ENCODE measurements at places on chromosomes 11 and 22.

GRCh38 chr11:75276686-75277085, 36.1 kb downstream of the TPBGL start:
- no peak for DNase-seq

GRCh38 chr11:57260937-57261783, 24.1 kb upstream of the APLNR start:
- no peak for DNase-seq

DNA sequence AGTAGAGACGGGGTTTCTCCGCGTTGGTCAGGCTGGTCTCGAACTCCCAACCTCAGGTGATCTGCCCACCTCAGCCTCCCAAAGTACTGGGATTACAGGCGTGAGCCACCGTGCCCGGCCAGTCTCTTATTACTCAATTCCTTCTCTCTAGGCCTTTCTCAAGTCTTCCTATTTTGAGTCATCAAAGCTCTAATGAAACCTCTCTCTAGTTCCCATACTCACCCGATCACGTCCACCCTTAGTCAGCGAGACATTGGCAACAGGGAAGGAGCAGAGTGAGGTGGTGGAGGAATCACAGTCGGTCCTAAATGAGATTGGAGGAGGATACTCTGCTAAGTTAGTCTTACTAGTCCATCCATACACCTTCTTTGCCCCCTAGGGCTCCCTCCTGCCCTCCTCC, 5.0 kb downstream of the BSCL2 start:
- no peak for DNase-seq

GRCh38 chr11:57241353-57241972, 4.4 kb upstream of the APLNR start:
- DNase-seq = no peak

DNA sequence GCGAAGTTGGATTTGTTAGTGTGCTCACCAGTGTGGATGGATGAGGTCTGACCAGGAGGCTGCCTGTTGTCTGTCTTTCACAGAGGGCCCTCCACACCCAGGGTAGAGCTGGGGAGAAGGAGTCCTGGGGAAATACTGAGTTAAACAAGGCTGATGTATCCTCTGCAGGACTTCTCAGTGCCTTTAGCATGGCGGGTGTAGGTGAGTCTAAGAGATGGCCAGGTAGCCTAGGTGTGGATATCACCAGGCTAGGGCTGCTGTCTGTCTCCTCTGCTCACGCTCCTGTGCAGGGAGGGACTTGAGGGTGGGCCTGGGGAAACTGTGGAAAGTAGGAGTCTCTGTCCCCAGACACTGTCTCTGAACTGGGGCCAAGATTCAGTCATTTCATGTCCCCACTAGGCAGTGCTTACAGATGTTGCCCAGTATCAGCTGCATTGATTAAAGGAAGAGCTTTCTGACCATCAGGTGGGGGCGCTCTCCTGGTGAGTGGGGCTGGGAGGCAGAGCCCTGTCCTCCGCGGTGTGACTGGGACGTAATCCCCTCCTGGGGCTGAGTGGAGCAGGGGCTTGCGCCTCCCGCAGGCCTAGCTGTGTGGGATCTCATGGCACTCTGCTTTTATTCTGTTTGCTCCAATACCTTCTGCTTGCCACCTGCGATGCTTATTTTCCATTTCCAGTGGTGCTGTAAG, 35.5 kb upstream of the CCDC188 start:
- DNase-seq = no peak

GRCh38 chr11:3803726-3804495, 4.4 kb upstream of the PGAP2 start:
- DNase-seq = no peak

- no peak for DNase-seq
These were observed 10.0 kb upstream of the RELT start for GRCh38 chr11:73366265-73366610.

DNA sequence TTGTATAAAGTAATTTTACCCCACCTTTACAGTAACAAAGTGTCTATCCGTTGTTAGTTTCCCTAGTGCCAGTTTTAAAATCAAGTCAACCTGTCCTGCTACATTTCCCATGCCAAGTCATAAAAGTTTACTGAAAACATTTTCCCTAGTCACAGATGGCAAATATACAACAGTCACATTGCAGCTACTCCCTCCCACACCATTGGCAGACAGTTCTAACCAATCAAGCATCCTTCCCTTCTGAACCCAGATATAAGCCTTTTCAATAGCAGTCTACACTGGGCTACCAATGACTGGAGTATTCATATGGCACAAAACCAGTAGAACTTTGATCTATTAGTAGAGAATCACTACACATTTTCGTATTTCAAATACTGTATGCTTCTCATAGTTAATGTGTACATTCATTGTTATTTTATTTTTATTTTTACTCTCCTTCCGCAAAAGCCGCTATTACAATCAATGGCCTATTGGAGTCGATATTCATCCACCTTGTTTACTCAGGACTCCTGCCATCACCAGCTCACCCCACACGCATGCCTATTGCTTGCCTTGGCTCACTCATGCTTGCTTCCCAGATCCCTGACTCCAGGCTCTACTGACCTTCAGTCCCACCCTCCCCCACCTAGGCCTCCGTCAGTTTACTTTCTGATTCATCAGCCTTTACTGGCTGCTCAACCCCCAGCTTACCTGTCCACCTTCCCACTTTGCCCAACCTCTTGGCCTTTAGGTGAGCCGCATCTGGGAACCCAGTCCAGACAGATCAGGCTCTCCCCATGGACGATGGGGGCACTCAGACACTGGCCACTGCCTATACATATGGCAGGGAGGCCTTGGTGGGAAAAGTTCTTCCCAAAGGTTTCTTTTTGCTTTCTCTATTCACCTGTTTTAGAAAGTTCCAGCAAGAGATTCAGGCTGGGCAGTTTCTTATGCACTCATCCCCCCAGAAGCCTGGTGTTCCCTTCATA, 408.4 kb downstream of the SOX6 start:
- DNase-seq = no peak

- no peak for DNase-seq
These were observed 20.3 kb downstream of the STK33 start for GRCh38 chr11:8573777-8574176.

DNA sequence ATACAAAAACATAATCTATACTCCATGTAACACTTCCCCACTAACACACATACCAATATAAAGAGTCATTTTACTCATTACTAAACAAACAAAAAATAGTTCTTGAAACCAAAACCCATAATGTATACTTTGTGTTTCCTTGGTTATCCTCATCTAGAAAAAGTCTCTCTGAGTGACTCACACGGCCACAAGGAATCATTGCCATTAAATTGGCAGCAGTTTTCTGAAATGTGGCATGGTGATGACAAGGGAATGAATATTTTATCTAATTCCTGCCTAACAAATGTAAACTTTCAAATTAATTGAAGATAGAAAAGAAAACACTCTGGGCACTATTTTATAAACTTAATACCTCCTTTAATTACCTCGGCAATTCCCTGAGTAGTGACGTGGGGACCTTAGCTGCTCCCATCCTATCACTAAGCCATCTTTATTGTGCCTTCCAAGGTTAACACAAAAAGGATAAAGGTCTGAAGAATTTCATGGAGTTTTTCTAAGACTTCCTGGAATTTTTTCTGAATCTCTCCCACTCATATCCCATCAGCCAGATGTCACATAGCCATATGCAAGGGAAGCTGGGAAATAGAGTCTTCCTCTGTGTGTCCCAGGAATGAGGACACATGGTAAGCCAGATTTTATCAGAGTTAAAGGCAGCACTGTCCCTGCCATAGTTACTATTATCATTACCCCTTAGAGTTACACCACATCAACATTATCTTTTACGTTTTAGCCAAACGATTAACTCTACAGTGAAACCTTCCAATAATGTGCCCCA, 857.2 kb upstream of the TENM4 start:
- DNase-seq = peak; percentile 22

DNA sequence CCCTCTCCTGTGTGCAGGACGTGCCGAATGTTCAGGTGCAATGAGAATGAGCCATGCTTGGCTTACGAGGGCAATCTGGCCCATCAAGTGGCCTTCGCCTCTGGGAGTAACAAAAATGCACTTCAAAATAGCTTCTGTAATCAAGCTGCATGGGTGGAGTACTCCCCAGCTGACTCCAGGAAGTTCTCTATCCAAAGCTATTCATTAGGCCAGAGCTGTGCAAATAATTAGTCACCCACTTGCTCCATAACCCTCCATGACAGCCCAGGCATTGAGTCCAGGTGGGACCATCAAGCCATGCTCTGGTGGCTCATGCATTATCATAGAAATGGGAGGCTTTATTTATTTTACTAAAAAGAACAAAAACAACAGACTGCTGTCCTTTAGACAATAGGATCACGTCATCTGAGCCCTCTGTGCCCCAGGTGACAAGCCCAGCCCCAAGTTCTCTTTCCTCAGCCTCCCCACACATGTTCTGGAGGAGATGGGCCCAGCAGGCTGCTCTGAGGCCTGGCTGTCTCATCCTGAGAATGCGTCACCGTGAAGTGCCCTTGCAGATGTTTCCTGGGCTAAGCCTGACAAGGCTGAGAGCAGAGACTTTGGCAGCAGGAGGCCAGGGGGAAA, 244.7 kb downstream of the ETS1 start:
- no peak for DNase-seq

- peak; percentile 78 for DNase-seq
These were observed 16.4 kb upstream of the SYVN1 start for GRCh38 chr11:65150509-65151299.

- DNase-seq = peak; percentile 54
These were observed 2.7 kb upstream of the GAB2 start for GRCh38 chr11:78420255-78420764.

GRCh38 chr11:62461740-62462507, 43.1 kb downstream of the SCGB1A1 start:
- peak; percentile 27 for DNase-seq

DNA sequence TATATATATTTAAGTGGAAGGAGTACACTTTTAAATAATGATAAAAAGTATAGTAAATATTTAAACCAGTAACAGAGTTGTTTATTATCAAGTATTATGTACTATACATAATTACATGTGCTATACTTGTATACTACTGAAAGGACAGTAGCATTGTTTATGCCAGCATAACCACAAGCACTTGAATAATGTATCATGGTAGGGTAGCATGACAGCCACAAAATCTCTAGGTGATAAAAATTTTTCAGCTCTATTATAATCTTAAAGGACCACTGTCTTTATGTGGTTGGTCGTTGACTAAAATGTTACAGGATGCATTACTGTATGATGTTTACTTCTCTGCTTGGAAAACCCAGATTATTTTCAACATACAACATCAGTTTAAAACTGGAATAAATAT, 349.2 kb downstream of the CASP12 start:
- DNase-seq = no peak

DNA sequence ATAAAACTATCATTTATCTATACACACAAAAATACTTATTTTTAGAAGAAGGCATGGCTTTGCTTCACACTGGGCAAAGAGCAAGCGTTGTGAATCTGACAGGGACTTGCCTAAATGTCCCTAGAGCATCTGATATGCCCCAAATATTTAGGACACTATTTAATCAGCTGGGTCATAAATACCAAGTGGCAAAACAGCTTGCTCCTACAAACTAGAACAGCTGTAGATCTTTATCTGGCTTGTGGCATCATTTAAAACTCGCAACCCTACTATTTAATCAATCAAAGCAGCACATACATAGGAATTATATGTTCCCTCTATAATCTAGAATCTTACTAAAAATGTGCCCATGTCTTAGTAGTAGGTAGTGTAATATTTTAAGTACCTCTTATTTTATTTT, 999.5 kb downstream of the JRKL start:
- DNase-seq = no peak

DNA sequence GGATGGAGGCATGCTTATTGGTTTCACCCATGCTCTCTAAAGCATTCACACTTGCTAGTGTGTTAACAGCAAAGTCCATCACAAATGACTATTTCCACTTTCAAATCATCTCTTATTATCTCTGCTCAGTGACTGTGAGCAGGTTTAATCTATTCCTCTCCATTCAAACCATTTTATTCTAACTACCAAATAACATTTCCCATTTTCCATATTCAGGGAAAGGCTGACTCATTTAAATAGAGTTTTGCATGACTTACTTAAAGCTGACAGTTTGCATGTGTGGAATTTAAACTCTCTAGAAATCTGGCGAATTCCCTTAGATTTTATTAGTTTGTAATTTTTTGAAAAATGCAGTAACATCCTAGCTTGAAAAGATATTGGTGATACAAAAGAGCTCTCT, 615.7 kb upstream of the LRRC4C start:
- DNase-seq = no peak

DNA sequence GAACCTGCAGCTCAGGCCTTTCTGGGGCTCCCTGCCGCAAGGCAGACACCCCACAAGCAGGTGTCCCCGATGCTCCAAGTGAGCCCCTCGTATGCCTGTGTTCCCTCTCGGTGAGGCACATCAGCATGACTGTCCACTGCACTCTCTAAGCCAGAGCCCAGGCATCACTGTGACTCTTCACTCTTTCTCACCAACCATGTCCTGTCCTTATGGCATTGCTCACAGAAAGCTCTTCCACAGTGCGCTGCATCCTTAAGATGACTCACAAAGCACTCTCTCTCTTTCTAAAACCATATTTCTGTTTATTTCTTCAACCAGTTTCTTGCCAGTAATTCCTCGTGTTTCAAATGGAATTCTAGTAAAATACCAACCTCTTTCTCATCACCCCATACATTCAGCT, 18.1 kb downstream of the GAB4 start:
- DNase-seq = no peak

DNA sequence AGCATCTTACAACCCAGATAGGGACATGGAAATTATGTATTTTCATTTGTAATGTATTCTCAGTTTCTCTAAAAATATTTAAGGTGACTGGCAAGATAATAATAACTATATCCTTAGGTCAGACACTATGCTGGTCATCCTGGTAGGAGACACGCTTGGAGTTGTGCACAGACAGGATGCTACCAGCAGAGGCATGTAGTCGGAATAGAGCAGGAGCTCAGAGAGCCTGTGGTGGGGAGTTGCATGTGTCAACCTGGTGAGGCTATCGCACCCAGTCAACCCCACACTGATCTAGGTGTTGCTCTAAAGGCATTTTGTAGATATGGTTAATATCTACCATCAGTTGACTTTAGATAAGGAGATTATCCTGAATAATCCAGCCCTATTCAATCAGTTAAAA, 318.5 kb downstream of the MIAT start:
- DNase-seq = no peak

DNA sequence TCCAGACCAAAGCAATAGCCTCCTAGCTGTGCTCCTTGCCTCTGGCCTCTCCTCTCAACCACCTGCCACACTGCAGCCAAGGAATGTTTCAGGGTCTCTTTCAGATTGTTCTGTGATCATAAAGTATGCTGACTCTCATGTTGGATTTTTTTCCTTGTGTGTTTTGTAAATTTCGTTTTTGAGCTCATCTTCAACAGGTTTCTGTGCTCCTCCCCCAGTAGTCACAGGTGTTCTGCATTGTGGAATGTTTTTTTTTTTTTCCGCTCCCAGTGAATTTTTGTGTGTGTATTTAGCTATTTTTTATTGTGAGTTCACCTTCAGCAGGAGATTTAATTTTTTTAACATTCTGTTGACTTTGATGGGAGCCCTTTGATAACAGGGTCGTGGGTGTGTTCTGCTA, 153.7 kb downstream of the MYO18B start:
- no peak for DNase-seq

- no peak for DNase-seq
These were observed 65.5 kb downstream of the BMAL1 start for GRCh38 chr11:13343067-13343466.
